ENCODE measurements at places on chromosomes 7 and 10.

GRCh38 chr7:85498031-85498430, 311.2 kb upstream of the SEMA3D start:
- no peak for DNase-seq

- DNase-seq = no peak
Measured at GRCh38 chr10:114513381-114513792, 109.1 kb upstream of the AFAP1L2 start.

GRCh38 chr10:117005527-117006055, 604 bp upstream of the SHTN1 start:
- DNase-seq = no peak

- DNase-seq = no peak
Measured at GRCh38 chr10:33986016-33986415, 651.5 kb upstream of the NRP1 start.

DNA sequence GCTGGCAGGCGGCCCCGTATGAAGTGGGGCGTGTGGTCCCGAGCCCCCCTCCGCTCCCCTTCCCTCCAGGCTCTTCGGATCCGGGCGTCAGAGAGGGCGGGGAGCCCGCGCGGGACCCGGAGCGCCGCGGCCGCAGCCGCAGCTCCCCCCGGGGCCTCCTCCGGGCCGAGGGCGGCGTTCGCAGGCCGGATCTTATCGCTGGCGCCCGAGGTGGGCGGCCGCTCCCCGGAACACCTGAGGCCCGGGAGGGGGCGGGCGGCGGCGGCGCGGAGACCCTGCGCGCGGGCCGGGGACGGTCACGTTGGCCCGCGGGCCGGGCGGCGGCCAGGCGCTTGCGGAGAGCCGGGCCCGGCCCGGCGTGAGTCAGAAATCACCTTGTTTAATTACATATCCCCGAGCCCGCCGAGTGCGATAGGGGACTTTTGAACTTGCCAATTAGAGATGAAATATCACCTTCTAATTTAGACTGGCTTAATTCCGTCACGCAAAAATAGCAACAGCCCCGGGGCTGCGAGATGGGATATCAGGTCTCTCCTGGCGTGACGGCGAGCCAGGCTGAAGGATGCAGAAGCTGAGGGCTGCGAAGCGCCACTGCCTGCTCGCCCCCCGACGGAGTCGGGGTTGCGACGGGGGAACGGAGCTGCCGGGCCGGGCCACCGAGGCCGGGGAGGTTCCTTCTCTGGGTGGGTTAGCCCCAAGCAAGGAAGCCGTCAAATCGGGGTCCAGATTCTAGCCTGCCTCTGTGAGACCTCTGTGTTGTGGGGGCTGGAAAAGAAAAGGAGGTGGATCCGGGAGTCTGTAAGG, 43.4 kb downstream of the LDB3 start:
- DNase-seq = no peak

DNA sequence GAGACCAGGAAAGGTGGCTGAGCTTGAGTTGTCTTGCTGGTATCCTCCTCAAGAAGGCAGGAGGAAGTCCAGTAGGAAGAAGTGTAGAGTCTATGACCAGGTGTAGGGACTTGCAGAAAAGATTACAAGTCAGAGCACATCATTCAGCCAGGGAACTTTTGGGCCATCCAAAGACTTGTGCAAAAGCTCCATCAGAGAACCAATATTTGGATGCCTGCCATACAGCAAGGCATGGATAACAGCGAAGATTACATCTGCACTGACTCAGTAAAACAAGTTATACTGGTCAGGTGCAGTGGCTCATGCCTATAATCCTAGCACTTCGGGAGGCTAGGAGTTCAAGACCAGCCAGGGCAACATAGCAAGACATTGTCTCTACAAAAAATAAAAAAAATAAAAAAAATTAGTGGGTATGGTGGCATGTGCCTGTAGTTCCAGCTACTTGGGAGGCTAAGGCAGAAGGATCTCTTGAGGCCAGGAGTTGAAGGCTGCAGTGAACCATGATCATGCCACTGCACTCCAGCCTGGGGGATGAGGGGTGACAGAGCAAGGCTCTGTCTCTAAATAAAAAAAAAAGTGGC, 13.2 kb upstream of the NMT2 start:
- DNase-seq = no peak

GRCh38 chr10:17431871-17432311, 22.5 kb downstream of the ST8SIA6 start:
- DNase-seq = no peak

- no peak for DNase-seq
Measured at GRCh38 chr10:13019280-13019679, 17.8 kb upstream of the CCDC3 start.

GRCh38 chr7:147611431-147611830, 979.1 kb upstream of the C7orf33 start:
- DNase-seq = no peak

Data from GM04504 (cell line).